ENCODE measurements at places on chromosomes 4 and X.

GRCh38 chr4:52883183-52883621, 21.1 kb downstream of the RASL11B start:
- no peak for DNase-seq

GRCh38 chrX:55480390-55481062, 9.1 kb downstream of the USP51 start:
- no peak for DNase-seq

DNA sequence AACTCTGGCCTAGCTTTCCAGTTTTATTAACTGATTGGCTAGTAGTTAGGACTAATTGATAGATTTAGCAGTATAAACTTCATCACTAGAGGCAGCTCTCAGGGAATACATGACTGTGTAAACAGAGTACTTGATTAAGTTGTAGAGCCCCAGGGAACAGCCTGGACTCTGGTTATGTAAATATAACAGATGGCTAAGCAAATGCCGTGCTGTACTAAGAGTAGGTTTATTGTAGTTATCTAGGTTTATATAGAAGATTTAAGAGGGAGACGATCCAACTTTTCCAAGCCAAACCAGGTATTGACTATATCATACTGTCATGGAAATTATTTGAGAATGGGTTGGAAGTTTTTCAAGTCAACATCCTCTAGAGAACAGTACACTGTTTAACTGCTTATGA, 463.4 kb upstream of the GRID2 start:
- no peak for DNase-seq

- no peak for DNase-seq
Observed at GRCh38 chr4:98659741-98660462, 1.5 kb upstream of the TSPAN5 start.

- no peak for DNase-seq
Observed at GRCh38 chr4:56880572-56880971, 27.1 kb upstream of the REST start.

All from NCI-H187 (cell line).